ENCODE measurements at places on chromosomes 16 and 17.

DNA sequence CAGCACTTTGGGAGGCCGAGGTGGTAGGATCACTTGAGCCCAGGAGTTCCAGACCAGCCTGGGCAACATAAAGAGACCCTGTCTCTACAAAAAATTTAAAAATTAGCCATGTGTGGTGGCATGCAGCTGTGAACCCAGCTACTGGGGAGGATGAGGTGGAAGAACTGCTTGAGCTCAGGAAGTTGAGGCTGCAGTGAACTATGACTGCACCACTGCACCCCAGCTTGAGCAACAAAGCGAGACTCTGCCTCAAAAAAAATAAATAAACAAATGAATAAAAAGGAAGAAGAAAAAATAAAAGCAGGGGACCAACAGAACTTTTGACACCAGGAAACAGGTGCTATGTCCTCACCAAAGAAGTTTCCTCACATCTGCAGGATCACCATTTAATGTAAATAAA, 14.2 kb downstream of the TERF2 start:
- DNase-seq: peak; percentile 73

- no peak for DNase-seq
These were observed 16.2 kb downstream of the BMERB1 start for GRCh38 chr16:15450624-15451023.

DNA sequence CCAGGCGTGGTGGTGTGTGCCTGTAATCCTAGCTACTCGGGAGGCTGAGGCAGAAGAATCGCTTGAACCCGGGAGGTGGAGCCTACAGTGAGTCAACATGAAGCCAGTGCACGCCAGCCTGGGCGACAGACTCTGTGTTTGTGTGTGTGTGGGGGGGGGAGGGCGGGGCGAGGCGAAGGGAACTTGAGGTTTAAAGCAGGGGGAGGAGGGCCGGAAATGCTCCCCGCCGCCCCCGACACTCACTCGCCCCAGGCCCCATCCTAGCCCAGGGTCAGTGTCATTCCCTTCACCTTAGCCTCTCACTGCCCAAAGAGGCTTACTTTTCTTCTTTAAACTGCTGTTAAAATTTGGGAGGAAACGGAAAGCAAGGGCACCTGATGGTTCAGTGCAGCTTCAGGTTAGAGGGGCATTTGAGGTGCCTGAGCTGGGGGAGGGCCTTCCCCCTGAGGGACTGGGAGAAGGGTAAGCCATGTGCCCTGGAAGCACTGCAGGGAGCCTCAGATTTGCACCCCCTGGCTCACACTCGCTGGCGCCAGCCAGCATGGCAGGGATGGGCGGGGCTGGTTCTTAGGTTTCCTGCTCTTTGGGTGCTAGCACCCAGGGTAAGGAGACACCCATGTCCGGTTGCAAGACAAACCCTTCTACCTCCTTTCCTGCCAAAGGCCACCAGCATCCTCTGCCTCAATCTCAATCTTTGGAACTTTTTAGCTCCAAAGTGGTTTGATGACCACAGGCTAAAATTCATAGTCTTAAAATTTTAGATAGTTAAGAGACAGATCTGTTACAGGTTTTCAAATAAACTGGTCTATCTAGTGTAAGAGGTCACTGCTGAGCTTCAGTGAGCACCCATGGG, 2.2 kb upstream of the LIMD2 start:
- DNase-seq: peak; percentile 77

DNA sequence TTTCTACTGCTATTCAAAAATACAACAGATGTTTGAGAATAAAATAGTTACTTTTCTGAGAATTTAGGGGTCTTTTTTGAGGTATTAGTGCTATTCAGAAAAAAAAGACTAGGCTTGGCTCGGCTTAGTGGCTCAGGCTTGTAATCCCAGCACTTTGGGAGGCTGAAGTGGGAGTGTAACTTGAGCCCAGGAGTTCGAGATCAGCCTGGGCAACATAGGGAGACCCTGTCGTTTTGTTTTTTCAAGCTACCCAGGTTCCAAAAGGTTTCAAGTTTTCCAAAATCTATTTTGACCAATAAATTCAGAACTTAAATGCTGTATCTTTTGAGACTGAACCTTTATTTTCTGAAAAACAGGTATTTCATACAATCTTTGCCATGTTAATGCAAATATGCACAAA, 3.2 kb upstream of the ARL6IP1 start:
- DNase-seq: no peak

DNA sequence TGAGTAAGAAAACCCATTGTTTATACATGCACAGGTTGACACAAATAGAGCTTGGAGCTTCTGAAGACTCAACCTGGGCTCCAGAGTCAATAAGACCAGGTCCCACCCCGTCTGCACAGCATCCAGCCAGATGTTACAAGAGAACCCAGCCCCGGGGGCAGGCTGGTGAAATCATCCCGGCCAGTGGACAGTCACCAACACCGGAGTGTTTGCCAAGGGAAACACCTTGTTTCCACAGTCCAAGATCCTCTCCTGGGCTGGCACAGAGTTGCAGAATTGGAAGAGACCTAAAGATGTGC, 90.3 kb downstream of the RAB11FIP4 start:
- no peak for DNase-seq

- DNase-seq: no peak
These were observed 3.1 kb downstream of the MAF start for GRCh38 chr16:79597277-79598062.

DNA sequence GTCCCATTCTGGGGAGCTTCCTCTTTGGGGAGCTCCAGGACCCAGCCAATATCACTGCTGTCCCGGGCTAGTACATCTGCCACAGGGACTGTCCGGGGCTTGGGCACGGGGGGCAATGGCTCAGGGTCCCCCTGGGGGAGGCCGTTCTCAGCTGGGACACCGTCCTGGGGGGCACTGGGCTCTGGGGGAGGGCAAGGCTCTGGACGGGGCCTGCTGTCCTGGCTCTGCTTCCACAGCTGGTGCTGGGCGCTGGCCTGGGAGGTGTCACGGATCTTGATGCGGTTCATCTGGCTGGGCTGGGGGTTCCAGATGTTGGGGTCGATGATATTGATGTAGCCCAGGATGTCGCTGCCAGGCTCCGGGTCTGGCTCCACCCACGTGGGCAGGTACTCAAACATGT, 26.1 kb downstream of the SLC5A10 start:
- DNase-seq: no peak

- no peak for DNase-seq
These were observed 61.4 kb downstream of the NXN start for GRCh38 chr17:917941-918740.

DNA sequence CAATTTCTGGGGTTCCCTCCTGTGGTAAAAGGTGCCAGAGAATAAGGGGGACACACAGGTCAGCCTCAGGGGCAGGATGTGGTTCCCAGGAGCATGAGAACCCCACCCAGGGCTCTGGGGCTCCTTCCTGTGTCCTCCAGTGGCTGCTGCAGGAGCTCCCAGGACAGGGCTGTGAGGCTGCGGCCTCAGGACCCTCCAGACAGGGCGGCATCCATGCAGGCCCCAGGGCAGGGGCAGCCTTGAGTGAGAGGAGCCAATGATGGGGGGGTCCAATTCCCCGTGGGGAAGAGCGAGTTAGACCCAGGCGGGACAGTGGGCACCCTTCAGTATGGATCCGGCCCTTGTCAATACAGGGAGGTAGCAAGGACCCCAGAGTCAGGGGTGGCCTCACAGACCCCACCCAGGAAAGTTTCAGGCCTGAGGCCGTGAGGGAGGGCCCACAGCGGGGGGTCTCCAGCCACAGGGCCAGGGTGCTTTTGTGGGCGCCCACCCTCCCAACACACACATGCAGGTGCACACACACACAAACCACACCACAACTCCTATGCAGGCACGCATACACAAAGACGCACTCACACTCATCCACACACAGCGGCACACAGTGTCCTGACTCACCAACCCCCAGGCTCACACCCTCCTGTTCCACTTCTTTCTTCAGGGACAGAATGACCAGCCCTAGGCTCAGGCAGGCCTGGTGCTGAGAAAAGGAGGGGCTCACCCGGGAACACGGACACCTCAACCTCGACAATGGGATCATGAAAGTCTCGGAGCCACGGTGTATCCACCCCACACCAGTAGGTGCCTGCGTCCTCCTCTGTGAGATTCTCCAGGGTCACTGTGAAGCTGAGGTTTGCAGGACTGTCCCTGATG, 1.8 kb downstream of the CD300C start:
- DNase-seq: no peak

GRCh38 chr17:77186141-77186604, 45.4 kb downstream of the SEC14L1 start:
- DNase-seq: peak; percentile 35

DNA sequence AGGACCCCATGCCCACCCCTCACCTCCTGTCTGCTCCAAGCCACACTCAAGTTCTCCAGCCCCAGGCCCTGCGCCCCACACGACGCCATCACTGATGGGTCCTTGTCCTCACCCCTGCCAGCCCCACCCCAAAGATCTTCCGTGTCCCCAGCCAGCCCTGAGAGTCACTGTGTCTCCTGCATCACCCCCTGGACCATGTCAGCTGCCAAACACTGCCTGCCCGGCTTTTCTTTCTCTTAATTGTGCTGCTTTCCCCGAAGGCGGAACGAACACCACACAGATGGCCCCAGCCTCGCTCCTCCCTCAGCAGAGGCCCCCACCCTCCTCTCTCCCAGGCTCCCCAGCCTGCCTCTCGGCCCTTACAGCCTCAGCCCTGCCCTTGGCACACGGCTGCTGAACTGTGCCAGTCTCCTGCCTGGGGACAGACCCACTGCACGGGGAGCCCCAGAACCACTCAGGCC, 4.8 kb upstream of the GAA start:
- no peak for DNase-seq

DNA sequence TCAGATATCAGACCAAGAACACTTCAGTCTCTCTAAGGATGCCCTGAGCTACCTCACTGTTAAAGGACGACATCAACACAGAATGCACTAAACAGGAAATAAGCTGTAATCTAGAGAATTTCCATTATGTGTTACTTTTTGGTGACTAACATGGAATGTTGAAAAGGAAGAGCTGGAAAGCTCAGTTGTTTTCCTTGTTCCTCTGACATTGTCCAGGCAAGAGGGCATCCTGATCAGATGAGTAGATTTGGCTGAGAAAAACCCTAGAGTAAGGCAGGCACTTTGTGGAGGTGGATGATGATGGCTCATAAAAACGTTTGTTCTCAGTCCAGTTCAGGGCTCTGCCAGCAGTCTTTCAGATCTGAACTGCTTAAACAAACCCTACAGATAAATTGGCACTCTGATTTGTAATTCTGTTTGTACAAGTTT, 34.0 kb downstream of the DGKE start:
- no peak for DNase-seq

DNA sequence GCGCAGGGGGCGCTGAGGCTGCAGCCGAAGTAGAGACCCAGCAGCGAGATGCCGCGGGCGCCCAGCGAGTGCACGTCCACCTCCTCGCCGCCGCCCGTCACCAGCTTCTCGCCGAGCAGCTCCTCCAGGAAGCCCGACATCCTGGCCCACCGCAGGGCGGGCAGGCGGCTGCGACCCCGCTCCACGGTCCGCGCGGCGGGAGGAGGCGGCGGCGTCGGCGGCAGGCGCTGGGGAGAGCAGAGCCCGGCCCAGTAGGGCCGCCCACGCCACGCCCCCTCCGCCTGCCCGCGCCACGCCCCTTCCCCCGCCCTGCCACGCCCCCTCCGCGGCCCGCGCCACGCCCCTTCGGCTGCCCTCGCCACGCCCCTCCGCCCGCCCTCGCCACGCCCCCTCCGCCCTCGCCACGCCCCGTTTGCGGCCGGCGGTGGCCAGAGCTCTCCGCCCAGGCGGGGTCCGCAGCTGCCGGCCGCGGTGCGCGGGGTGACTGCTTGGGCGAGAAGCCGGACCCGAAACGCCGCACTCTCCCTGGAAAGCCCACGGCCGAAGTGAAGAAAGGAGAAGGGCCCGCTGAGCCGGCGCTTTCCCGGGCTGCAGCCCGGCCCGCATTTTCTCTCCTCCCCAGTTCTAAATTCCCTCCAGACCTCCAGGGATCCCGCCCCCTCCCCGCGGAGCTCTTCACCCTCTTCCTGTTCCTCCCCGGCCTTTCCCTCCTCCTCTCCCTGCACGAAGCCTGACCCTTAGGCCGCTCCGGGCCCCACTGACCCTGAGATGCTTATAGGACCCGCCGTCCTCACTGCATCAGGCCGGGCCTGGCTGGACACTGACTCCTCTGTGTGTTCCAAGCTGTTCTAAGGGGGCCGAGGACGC, at the start of gene NXN:
NXN (minus strand) TSS at position 238 of the 867 bp plus-strand sequence.
- DNase-seq: peak; percentile 90

GRCh38 chr16:868846-869822, 68.6 kb upstream of the GNG13 start:
- DNase-seq: no peak

- DNase-seq: no peak
These were observed 37.7 kb downstream of the BAHCC1 start for GRCh38 chr17:81432941-81433340.

- no peak for DNase-seq
These were observed 612.1 kb downstream of the MAF start for GRCh38 chr16:78988361-78988969.

Measured in B cell (primary cell).